Endothelial cell of umbilical vein (primary cell): ENCODE measurements at places on chromosomes 6 and 20.

- H3K4me1 ChIP-seq: peaks cover under 1% of the 10 kb centered on the region
- no peak for DNase-seq
- peaks cover 8% of the 10 kb centered on the region for H3K27me3 ChIP-seq
- no peak overlapping the region for H3K27ac ChIP-seq
These were observed 7.9 kb upstream of the COL12A1 start for GRCh38 chr6:75213732-75214131.

DNA sequence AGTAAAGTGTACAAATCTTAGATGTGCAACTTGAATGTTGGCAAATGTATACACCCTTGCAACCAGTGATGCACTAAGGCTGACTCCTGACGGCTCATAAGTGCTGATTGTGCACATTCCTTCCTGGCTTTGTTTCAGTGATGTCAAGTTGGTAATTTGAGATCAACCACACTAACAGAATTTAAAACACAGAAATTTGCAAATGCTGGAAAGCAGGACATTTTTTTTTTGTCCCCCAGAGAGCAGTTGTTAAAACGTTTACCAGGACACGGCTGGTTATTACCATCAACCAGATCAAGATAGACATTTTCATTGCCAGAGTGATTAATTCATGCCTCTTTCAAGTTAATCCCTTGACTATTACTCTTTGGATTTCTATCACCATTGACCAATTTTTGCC is 735.6 kb downstream of the RFPL4B start:
- H3K36me3 ChIP-seq: no peaks in the 10 kb centered on the region
- H3K4me3 ChIP-seq: no peak overlapping the region
- no peaks in the 10 kb centered on the region for H3K4me1 ChIP-seq
- no peak overlapping the region for H3K27ac ChIP-seq

- DNase-seq: no peak
- H3K27ac ChIP-seq: no peak overlapping the region
- no peaks in the 10 kb centered on the region for H3K36me3 ChIP-seq
- H3K4me1 ChIP-seq: no peaks in the 10 kb centered on the region
These were observed 434.8 kb downstream of the ADGRB3 start for GRCh38 chr6:69069881-69070280.

- H3K4me3 ChIP-seq: no peak overlapping the region
- no peaks in the 10 kb centered on the region for H3K27me3 ChIP-seq
These were observed 86.9 kb downstream of the TBC1D32 start for GRCh38 chr6:121247386-121247785.

- no peak overlapping the region for H3K27ac ChIP-seq
- no peaks in the 10 kb centered on the region for H3K27me3 ChIP-seq
- DNase-seq: no peak
- H3K4me3 ChIP-seq: no peak overlapping the region
- H3K36me3 ChIP-seq: no peaks in the 10 kb centered on the region
These were observed 151.4 kb downstream of the BCAS1 start for GRCh38 chr20:53918949-53919361.

- no peak overlapping the region for H3K4me3 ChIP-seq
- no peaks in the 10 kb centered on the region for H3K27me3 ChIP-seq
- H3K27ac ChIP-seq: no peak overlapping the region
- no peak for DNase-seq
- no peaks in the 10 kb centered on the region for H3K36me3 ChIP-seq
These were observed 189.5 kb upstream of the SLC24A3 start for GRCh38 chr20:19022791-19023448.

DNA sequence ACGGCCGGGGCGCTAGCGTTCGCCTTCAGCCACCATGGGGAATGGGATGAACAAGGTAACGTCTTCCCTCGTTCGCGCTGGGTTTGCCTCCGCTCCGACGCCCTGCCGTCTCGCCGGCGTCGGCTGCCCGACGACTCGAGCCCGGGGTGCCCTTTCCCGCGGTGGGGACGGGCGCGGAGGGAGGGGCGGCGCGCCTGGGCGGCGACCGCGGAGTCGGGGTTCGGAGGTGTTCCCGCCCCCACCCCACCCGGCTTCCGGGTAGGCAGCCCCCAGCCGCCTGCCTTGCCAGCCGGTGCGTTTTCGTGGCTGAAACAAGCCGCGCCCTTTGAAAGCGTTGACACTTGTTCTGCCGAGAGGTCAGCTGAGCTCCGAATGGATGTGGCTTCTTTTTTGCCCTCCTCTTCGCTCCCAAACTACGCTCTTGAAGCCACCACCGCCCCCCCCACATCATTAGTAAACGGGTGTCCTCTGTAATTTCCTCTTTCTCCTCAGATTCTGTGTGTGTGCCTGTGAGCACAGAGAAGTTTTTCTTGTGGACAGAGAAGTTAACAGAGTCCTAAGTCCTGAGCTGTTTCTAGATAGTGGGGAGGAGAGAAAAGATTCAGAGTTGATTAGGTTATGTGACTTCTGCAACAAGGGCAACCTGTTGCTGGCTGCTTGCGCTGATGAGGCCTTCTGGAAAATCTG is 362 bp downstream of the DUSP22 start:
- peaks cover 31% of the 10 kb centered on the region for H3K4me1 ChIP-seq
- no peaks in the 10 kb centered on the region for H3K27me3 ChIP-seq
- H3K4me3 ChIP-seq: peak overlapping the region; percentile 73
- no peaks in the 10 kb centered on the region for H3K36me3 ChIP-seq
- DNase-seq: peak; percentile 63
- peak overlapping the region; percentile 11 for H3K27ac ChIP-seq

GRCh38 chr6:85449388-85449817 is 480 bp upstream of the NT5E start:
- peaks cover 23% of the 10 kb centered on the region for H3K4me1 ChIP-seq
- H3K36me3 ChIP-seq: no peaks in the 10 kb centered on the region
- peak overlapping the region; percentile 69 for H3K4me3 ChIP-seq
- peak overlapping the region; percentile 84 for H3K27ac ChIP-seq

DNA sequence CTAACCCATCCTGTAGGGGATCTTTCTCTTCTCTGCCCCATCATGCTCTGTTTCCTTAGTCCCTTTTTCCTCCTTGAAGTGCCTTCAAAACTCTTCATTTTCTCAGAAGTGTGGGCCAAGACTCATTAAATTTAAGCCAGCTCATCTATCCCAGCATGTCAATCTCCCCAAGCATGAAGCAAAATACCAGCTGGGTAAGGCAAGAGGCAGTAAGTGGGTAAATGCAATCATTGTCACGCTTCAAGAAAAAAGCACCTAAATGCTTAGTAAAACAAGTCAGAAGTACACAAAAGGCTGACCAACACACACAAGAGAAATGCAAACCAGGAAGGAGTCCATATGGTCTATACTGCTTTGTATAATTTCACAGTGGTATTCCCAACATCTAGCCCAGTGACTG is 61.5 kb downstream of the COL12A1 start:
- H3K4me3 ChIP-seq: no peak overlapping the region
- DNase-seq: no peak
- H3K4me1 ChIP-seq: no peaks in the 10 kb centered on the region
- no peak overlapping the region for H3K27ac ChIP-seq

- H3K36me3 ChIP-seq: no peaks in the 10 kb centered on the region
- peak within 1 kb of the TSS; percentile 41 for H3K4me3 ChIP-seq
- H3K4me1 ChIP-seq: peaks cover 14% of the 10 kb centered on the region
- H3K27ac ChIP-seq: no peak within 1 kb of the TSS
These were observed at the start of gene B3GAT2 for GRCh38 chr6:70956451-70957283. TSS of gene B3GAT2 (minus strand) at chr6:70957060. CDS start at chr6:70956429, 631 bp downstream.

DNA sequence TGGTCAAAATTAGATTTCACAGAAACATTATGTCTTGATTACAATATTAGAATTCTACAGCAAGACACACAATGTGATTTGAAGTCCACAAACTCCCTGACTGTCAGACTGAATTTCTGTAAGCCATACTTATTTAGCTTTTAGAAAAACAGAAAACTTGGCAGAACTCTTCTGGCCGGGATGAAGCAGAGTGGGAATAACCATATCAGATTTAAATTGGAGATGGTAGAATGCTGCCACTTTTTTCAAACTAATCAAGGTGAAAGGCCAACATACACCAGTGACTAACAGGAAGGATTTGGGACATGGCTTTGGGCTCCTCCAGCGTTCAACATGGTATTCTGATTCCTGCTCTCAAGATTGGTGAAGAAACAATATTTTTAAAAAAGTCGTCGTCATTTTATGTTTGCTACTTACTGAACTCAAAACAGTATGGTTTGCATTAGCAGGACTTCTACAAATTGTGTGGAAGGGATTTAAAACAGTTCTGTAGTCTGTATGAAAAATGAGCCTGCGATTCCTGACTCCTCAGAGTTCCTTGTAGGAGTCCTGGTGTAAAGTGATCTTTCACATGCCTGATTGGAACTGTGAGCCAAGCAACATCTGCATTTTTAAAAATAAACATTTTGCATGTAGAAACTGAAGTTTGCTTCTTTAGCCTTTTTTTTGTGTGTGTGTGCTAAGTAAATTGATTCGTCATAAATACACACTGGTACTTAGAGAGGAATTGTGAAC is 297.9 kb upstream of the SOX4 start:
- H3K27me3 ChIP-seq: no peaks in the 10 kb centered on the region
- H3K36me3 ChIP-seq: no peaks in the 10 kb centered on the region
- H3K27ac ChIP-seq: no peak overlapping the region
- DNase-seq: no peak

DNA sequence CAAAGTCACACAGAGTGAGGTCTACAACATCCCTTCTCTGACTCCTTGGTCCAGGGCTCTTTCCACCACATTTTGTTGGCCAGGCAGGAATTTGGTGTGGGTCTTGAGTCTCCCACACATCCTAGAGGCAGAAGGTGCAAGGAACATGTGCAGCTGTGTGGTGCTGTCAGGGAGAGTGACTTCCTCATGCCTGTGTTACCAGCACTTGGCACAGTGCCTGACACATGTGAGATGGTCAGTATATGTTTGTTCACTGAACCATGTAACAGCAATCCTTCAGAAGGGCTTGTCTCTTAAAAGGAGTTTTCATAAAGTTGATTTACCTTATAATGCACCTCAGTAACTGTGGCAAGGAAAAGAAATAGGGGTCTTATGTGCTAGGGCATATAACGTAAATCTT is 168.5 kb downstream of the CDC5L start:
- peaks cover 8% of the 10 kb centered on the region for H3K27me3 ChIP-seq
- no peaks in the 10 kb centered on the region for H3K36me3 ChIP-seq
- no peak overlapping the region for H3K27ac ChIP-seq
- H3K4me3 ChIP-seq: no peak overlapping the region
- no peaks in the 10 kb centered on the region for H3K4me1 ChIP-seq

DNA sequence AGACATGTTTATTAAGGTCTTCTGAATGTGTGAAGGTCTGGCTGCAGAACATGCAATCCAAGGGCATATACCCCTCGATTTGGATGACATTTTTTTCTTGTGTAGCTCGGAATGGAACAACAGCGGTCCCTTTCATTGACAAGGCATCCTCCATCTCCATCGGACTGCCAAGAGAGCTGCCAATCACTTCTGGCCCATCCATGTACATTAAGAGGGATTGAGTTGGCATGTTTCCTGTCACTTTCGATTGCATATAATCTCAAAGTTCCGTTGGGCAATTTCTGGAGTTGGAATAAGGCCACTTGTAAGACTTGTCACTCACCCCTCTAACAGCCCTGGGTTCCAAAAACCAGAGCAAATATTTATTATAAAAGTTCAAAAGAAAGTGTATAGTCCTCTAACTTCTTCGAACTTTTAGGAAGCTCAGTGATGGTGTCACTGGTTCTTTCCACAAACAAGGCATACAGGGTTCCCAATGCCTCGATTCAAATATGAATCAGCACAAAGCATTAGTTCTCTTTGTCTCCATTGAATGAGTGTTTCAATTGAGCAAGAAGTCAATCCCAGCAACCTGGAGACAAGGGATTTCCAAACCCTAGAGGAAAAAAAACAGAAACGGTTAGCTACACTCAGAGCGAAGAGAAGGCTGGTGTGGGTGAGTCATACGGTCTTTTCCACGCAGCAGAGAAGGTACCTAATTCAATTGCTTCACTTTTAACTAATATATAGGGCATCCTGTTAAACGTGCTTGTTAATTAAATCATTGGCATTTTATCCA is 10.9 kb downstream of the ZNF217 start:
- H3K27me3 ChIP-seq: no peaks in the 10 kb centered on the region
- peak; percentile 61 for DNase-seq
- H3K4me3 ChIP-seq: no peak overlapping the region
- H3K36me3 ChIP-seq: peaks cover 14% of the 10 kb centered on the region
- H3K27ac ChIP-seq: peak overlapping the region; percentile 8

- no peak for DNase-seq
- no peaks in the 10 kb centered on the region for H3K36me3 ChIP-seq
- H3K27me3 ChIP-seq: no peaks in the 10 kb centered on the region
- H3K4me1 ChIP-seq: no peaks in the 10 kb centered on the region
- H3K4me3 ChIP-seq: no peak overlapping the region
These were observed 15.7 kb upstream of the ENPP1 start for GRCh38 chr6:131792091-131792496.

DNA sequence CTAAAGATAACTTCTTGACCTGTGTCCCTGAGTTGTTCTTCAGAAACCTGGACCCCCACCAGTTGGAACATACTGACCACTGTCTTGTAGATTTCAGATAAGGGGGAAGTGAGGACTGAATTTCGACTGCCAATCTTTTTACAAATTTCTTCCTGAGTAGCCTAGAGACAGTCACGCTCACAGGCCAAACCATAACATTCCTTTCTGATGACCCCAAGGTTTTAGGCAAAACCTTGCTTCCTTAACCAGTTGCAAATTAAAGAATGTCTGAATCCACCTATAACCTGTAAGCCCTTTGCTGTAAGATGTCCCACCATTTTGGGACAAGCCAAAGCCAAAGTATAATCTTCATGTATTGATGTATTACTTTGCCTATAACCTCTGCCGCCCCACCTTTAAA is 306.9 kb downstream of the LRFN2 start:
- no peak overlapping the region for H3K27ac ChIP-seq
- DNase-seq: no peak
- H3K36me3 ChIP-seq: no peaks in the 10 kb centered on the region
- no peaks in the 10 kb centered on the region for H3K27me3 ChIP-seq
- H3K4me3 ChIP-seq: no peak overlapping the region

DNA sequence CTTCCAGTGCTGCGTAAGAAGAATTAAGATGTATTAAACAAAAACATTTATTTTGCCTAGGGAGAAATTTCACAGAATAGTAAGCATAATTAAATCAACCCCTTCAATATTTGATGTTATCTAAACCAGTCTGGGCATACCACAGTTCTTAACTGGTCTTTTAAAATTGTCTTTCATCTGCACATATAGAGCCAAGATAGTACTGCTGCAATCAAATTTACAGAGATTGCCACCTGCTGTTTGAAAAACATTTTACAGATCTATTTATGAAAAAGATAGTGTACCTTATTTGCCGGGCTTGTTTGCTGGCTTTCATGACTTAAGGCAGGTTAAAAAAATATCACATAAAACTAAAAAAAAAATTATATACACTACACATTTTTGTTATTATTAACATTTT is 323.2 kb downstream of the ADGRB3 start:
- no peak overlapping the region for H3K4me3 ChIP-seq
- no peaks in the 10 kb centered on the region for H3K4me1 ChIP-seq
- H3K36me3 ChIP-seq: no peaks in the 10 kb centered on the region
- H3K27ac ChIP-seq: no peak overlapping the region
- no peak for DNase-seq

DNA sequence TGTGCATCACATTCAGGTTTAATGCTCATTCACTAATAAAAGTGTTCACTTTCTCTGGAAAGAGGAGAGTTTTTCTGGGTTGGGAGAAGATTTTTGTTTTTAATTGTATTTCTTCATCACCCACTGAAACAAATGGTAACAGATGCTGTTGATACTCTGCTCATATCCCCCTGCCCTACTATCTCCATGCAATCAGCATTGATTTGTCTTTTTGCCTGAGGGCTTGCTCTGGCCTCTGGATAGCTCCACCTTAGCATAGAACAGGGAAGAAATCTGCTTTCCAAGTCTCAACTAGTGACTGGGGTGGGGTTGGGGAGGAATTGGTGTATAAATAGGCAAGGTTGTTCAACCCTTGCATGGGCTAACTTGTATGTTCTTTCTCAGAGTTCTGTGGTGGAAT is 296.4 kb downstream of the KHDRBS2 start:
- H3K4me1 ChIP-seq: no peaks in the 10 kb centered on the region
- no peak overlapping the region for H3K27ac ChIP-seq
- H3K27me3 ChIP-seq: no peaks in the 10 kb centered on the region
- no peak for DNase-seq
